ENCODE measurements at places on chromosomes 16 and 17. TPM values are rescaled to one million over a fixed set of nuclear protein-coding genes. Genes with fewer than 3 reads are reported as not detected.
A peak's percentile ranks its signal among the peaks of the same experiment; 100 is the strongest.

GRCh38 chr17:18185832-18186626 is 2.4 kb downstream of the ALKBH5 start:
- DNase-seq = no peak

GRCh38 chr16:51193879-51194278 is 42.8 kb upstream of the SALL1 start:
- DNase-seq = no peak

Gene KLHL10
- polyA plus RNA-seq = 0.21 TPM

Gene RNF166
- 23.4 TPM for polyA plus RNA-seq

- no peak for DNase-seq
Measured at GRCh38 chr16:55037046-55037445, 106.4 kb downstream of the IRX5 start.

DNA sequence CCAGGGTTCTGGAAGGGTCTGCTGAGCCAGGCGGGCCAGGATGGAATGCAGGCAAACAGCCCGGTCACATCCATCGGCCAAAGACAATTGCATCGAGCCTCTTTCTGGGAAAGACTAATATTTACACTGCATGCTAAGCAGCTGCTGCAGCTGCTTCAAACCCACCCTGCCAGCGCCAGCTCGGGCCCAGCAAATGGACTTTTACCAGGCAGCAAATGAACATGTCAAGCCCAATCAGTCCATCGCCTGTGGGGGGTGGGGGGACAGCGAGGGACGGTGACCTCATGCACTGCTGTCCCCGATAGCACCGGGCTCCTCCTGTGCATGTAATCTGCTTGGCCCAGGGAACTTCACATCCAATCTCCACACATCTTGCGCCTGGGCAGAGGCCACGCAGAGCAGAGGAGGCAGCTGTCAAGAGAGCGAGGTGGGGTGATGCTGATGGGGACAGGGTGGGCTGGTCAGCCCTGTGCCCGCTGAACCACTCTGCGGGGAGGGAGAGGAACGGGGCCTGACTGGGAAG is 39.4 kb upstream of the CDH5 start:
- no peak for DNase-seq

GRCh38 chr16:53945996-53946395 is 242.0 kb downstream of the FTO start:
- DNase-seq = no peak

DNA sequence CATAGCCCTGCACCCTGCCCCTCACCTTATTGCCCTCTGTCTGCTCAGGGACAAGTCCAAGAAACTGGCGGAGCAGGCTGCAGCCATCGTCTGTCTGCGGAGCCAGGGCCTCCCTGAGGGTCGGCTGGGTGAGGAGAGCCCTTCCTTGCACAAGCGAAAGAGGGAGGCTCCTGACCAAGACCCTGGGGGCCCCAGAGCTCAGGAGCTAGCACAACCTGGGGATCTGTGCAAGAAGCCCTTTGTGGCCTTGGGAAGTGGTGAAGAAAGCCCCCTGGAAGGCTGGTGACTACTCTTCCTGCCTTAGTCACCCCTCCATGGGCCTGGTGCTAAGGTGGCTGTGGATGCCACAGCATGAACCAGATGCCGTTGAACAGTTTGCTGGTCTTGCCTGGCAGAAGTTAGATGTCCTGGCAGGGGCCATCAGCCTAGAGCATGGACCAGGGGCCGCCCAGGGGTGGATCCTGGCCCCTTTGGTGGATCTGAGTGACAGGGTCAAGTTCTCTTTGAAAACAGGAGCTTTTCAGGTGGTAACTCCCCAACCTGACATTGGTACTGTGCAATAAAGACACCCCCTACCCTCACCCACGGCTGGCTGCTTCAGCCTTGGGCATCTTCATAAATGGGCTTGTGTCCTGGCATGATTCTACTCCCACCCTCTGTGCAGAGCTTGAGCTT is 6.3 kb upstream of the NFATC3 start:
- no peak for DNase-seq

DNA sequence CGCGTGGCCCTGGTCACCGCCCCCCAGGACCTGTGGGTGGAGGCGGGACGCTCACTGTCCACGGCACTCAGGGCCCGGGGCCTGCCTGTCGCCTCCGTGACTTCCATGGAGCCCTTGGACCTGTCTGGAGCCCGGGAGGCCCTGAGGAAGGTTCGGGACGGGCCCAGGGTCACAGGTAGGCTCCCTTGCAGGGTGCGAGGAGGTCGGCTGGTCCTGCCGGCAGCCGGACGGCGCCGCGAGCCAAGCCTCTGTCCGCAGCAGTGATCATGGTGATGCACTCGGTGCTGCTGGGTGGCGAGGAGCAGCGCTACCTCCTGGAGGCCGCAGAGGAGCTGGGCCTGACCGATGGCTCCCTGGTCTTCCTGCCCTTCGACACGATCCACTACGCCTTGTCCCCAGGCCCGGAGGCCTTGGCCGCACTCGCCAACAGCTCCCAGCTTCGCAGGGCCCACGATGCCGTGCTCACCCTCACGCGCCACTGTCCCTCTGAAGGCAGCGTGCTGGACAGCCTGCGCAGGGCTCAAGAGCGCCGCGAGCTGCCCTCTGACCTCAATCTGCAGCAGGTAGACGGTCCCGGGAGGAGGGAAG is 1.3 kb downstream of the GUCY2D start:
- DNase-seq = no peak

Gene MVP
- polyA plus RNA-seq = 18.8 TPM

- peak; percentile 82 for DNase-seq
Measured at GRCh38 chr17:7687072-7687907, at the start of gene TP53. TP53 (minus strand) TSS chr17:7687490; CDS start chr17:7676594, 10,896 bp downstream.

- no peak for DNase-seq
Measured at GRCh38 chr17:45706033-45706432, 78.1 kb upstream of the CRHR1 start.

Gene RMI2
- polyA plus RNA-seq = 38.9 TPM

GRCh38 chr16:2912330-2913199 is 834 bp downstream of the FLYWCH1 start:
- DNase-seq = no peak

GRCh38 chr16:48321317-48322036 is 63.7 kb downstream of the SIAH1 start:
- no peak for DNase-seq

Gene SCNN1G
- polyA plus RNA-seq = 45.0 TPM

Gene KRTAP9-4
- not detected for polyA plus RNA-seq

- no peak for DNase-seq
Measured at GRCh38 chr17:14299280-14300141, 1.4 kb upstream of the HS3ST3B1 start.

Gene SYCE1L
- polyA plus RNA-seq = 11.1 TPM

DNA sequence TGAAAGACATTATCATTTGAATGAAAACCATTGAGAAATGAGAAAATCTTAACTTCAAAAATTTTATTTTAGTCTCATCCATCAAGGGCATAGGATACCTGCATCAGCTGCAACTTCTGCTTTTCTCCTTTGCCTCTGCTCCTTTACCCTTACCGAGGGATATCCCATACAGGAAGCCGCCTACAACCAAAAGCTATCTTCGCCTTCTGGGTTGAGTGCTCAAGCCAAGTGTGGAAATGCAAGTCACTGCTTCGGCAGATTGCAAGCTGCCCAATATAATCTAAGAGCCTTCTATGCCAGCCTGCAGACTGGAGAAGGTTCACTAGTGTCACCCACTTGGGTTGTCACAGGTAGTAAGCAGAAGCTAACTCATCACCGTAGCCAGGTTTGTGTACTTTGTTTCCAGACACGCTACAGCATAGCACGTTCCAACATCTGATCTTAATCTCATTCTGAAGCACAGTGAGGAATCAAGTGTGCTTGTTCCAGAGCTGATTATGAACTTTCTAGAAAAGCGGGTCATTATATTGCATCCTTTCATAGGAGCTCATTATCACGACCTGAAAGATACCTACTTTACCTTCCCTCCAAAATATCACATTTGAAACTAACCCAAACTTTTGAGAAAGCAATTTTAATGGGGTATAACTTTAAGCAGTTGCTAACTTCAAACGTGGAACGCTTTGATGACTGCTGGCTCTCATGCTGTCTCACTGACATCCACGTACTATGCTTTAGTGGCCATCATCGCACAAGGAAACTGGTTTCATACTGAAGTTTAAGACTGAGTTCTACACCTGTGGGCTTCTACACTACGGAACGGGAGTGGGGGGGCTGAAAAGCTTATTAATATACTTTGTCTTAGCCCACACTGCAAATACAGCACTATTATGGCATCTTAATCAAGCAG is 8.0 kb upstream of the UNK start:
- DNase-seq = no peak

DNA sequence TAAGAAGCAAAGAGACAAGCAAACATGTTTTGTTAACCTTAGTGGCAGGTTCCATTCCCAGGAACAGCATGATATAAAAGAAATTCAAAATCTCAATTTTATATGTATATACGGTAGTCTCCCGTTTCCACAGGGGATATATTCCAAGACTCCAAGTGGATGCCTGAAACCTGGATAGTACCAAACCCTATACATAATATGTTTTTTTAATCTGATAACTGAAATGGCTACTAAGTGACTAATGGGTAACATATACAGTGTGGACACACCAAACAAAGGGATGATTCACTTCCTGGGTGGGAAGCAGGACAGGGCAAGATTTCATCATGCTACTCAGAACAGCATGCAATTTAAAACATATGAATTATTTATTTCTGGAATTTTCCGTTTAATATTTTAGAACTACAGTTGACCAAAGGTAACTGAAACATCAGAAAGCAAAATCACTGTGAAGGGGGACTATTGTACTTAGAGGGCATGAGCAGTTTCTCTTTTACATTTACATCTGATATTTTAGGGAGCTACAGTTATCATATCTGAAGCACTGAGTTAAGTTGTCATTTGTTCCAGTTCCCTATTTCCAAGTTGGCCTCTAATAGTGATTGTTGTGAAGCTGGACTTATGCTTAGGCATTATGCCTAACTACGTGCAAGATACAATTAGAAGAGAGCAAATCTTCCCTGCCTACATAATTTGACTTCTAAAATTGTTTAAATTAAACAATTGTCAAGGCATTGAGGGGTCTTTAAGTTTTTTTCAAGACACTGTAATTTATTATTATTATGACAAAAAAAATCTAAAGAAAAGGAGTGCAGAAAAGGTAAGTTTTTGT is 34.1 kb upstream of the ABCA6 start:
- no peak for DNase-seq

DNA sequence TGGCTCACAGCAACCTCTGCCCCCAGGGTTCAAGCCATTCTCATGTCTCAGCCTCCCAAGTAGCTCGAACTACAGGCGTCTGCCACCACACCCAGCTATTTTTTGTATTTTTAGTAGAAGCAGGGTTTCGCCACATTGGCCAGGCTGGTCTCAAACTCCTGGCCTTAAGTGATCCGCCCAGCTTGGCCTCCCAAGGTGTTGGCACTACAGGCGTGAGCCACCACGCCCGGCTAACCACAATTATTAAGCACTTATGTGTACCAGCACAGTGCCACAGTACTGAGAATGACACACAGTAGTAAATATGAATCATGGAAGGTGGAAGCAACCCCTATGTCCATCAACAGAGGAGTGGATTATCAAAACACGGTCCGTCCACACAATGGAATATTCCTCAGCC is 49.8 kb downstream of the COTL1 start:
- no peak for DNase-seq

Gene EFCAB13
- 9.3 TPM for polyA plus RNA-seq

DNA sequence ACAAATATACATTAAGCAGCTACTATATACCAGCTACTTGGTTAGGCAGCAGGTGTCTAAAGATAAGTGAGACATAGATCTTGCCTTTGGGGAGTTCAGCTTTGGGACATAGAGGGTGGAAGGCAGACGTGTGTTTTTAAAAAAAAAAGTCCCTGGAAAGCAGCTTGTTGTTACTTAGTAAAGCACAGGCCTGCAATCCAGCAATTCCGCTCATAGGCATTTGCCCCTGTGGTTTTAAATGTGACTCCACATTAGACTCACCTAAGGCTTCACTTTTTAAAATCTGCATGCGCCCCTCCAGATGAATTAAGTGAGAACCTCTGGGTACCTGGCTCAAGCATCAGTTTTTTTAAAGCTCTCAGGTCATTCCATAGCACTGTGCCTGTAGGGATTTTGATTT is 7.2 kb upstream of the MLYCD start:
- no peak for DNase-seq

Gene ANKRD13B
- polyA plus RNA-seq = 30.4 TPM

Gene TMC8
- polyA plus RNA-seq = 1.2 TPM

DNA sequence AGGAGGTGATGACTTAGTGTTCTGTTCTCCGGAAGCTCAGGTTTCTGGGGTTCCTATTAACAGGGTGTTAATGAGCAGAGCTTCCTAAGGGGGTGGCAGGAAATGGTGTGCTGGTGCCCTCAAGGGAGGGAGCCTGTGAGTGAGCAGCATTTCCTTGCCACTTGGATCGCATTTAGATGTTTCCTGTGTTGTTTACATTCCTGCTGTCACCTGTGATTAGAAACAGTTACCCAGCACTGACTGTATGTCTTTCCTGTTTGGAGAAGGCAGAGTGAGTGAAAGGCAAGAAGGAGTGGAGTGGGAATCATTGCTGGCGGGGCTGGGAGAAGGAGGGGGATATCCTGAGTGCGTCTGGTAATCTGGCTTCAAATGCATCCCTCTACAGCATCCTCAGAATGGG is 214.6 kb downstream of the CCDC182 start:
- no peak for DNase-seq

DNA sequence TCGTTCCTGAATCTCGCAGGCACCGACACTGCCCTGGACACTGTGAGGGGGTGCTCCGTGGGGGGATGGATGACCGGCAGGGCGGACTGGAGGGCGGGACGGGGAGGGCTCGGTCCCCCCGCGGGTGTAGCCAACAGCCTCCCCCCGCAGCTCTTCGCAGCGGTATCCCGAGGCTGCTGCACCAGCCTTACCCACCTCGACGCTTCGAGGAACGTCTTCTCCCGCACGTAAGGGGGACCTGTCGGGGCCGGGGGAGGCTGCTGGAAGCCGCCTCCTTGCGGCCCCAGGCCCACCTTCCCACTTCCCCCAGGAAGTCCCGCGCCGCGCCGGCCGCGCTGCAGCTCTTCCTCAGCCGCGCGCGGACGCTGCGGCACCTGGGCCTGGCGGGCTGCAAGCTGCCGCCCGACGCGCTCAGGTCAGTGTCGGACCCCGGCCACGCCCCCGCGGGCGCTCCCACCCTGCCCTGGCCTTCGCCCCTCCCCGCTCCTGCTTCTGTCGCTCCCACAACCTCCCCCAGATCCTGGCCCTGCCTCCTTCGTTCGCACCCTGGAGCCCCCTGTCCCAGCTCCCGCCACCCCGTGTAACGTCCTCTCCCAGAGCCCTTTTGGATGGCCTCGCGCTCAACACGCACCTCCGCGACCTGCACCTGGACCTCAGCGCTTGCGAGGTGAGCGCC is 3.3 kb downstream of the CARMIL2 start:
- DNase-seq = no peak

Gene KCNH4
- 0.04 TPM for polyA plus RNA-seq

GRCh38 chr17:48960834-48961515 is 7.4 kb downstream of the GIP start:
- no peak for DNase-seq
